ENCODE measurements at places on chromosomes 5 and 9.

DNA sequence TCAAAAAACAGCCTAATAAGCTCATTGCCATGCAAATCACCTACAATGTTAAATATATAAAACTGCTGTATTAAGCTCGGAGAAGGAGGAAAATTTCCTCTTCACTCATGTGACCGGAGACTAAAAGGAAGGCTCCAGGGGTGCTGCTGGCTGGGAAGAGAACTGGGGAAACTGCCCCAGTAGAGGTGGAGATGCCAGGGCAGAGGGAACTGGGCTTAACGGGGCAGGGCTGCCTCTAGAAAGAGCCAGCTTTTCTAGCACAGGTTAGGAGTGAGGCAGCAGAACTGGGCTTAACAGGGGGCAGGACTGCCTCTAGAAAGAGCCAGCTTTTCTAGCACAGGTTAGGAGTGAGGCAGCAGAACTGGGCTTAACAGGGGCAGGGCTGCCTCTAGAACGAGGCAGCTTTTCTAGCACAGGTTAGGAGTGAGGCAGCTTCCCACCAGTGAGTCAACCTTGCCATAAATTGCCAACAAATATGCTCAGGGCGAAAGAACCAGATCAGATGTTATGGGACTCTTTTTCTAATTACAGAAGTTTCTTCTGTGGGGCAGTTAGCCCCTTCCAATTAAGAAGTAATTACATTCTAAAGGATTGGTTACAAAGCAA lies 115.3 kb downstream of the FANCC start:
- DNase-seq, result no peak

GRCh38 chr5:116242343-116242742 lies 157.5 kb downstream of the COMMD10 start:
- no peak for DNase-seq

- DNase-seq, result no peak
Observed at GRCh38 chr9:98396656-98397055, 141.2 kb upstream of the TBC1D2 start.

- DNase-seq, result no peak
Observed at GRCh38 chr5:33489481-33490067, 48.8 kb downstream of the TARS1 start.

DNA sequence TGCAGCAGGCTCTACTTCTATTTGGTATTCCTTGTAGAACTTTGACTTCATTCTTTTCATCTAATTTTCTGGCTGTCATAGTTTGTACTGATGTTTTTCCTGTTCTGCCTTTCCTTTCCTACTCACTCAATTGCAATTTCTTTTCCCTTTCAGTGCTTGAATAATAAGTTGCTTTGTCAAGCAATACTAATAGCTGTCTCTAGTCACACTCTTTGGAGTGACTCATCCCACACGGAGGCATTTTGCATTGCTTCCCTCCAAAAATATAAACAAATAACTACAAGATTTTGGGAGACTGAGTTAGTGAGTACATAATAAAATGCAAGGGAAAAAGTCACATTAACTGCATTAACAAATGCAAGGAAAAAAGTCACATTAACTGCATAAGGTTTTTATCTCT lies 465.9 kb downstream of the CDH9 start:
- DNase-seq, result no peak

GRCh38 chr9:71908825-71909224 lies 2.2 kb downstream of the ABHD17B start:
- no peak for DNase-seq

GRCh38 chr5:123881759-123882244 lies 369.8 kb downstream of the CSNK1G3 start:
- no peak for DNase-seq

DNA sequence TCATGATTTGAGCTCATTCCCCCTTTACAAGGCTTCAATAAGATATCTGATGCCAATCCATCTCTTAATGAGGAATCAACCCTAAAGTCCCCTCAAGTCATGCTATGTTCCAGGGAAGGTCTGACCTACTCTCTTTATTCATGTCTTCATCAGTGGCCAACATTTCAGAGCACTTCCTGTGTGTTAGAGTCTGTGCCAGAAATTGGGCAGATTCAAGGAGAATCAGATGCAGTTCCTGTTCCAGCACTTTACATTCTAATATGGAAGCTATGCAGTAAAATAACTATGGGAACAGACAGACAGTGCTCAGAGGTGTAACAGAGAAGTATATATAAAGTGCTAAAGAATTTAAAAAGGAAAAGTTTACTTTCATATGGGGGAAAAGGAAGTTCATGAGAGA lies 193.4 kb upstream of the NR4A3 start:
- no peak for DNase-seq

GRCh38 chr5:111668477-111669414 lies 88.2 kb downstream of the NREP start:
- no peak for DNase-seq
